ENCODE measurements at places on chromosomes 3 and 15. TPM values are rescaled to one million over a fixed set of nuclear protein-coding genes. Genes with fewer than 3 reads are reported as not detected.
A peak's percentile ranks its signal among the peaks of the same experiment; 100 is the strongest.

DCLK3 gene
- not detected for polyA plus RNA-seq

DIS3L gene
- polyA plus RNA-seq, result 33.7 TPM

RYR3 gene
- polyA plus RNA-seq, result not detected

ABHD17C gene
- polyA plus RNA-seq, result 0.71 TPM

RTP3 gene
- not detected for polyA plus RNA-seq

C3orf85 gene
- polyA plus RNA-seq, result not detected

CHDH gene
- 1.4 TPM for polyA plus RNA-seq

PDZRN3 gene
- 0.16 TPM for polyA plus RNA-seq

THAP10 gene
- polyA plus RNA-seq, result 5.2 TPM

NTRK3 gene
- not detected for polyA plus RNA-seq

FETUB gene
- polyA plus RNA-seq, result not detected

GRCh38 chr15:94277485-94277884 is 46.1 kb downstream of the MCTP2 start:
- DNase-seq, result no peak

GRCh38 chr3:37198547-37198946 is 24.2 kb upstream of the LRRFIP2 start:
- DNase-seq, result no peak

- no peak for DNase-seq
These were observed 89.9 kb upstream of the MITF start for GRCh38 chr3:69649120-69650065.

- DNase-seq, result no peak
These were observed 325 bp downstream of the ALCAM start for GRCh38 chr3:105367063-105367405.

DNA sequence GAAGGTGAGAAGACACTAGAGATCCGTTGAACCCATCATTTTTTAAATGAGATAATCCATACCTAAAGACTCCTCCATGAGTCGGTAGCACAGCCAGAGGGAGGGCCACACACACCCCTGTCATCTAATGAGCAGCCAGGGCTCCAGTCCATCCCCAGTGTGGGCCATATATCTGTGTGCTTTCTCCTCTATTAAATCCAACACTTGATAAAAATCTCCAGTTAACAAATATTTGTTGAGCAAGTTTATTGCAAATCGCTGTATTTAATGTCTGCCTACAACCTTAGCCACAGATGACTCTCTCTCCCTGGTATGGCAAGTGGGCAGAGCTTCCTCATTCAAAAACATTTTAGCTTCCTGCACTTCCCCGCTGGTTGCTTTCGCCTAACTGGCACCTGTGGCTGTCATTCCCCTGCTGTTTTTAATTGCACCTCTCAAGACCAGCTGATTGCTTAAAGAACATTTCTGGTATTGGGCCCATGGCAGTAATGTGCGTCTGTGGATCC is 82.8 kb downstream of the SMAD3 start:
- no peak for DNase-seq

DNA sequence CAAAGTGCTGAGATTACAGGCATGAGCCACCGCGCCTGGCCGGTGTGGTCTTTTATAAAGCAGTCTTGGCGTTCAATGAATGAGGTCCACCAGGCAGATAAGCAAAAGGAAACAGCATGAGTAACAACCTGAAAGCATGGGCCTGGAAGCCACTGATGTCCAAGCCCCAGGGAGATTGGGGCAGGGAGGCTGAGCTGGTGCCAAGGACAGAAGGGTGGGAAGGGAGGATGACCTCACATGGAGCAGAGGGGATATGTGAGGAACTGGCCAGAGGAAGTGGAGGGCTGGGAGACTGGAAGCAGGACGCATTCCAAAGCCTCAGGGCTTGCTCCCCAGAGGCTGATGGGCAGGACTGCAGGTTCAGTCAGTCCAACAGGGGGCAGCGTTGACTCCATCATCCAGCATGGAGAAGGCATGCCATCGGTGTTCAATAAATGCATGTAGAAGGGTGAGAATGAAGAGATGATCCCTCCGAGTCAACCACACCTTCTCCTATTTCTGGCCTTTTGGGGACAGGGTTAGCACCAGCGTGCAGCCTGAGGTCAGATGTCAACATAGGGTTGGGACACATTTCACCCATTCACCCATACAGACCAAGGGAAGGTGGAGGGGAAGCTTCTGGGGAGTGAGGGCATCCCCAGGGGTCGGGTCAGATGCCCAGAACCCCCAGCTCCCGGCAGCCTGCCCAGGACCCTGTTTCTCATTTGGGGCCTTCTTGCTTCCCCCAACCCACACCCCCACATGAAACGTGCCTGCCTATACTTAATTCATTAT is 14.8 kb downstream of the MYL3 start:
- no peak for DNase-seq

DNA sequence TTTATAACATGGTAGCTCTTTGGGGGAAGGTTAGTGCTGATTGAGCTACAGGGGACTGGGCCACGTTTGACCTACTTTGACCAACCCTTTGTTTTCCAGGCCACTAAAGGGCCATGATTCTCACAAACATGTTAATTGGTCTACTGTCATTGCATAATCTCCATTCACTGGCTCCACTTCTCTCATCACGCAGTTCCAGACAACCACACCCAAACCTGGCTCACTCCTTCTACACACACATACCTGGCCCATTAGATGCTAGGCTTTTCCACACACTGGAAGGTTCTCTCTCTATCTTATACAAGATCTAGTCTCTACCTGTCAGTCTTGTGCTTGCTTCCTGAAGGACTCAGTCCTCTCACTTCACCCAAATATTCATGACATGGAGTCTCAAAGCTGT is 15.9 kb downstream of the TGM5 start:
- no peak for DNase-seq

DNA sequence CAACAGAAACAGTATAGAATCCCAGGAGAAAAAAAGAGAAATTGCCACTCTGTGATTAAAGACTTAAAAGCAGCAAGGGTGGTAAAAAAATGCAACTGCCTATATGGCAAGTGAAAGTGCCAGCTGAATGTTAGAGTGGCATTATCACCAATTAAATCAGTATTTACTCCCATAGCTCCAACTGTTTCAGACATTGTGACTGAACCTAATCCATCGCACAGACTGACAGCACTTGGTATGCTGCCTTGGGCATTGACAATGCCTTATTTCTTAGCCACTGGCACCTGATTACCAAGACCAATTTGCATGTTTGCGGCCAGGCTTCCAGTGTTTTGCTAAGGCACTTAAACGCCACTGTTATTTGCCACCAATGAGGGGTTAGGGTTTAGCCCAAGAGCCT is 201.9 kb upstream of the NECTIN3 start:
- DNase-seq, result no peak

DNA sequence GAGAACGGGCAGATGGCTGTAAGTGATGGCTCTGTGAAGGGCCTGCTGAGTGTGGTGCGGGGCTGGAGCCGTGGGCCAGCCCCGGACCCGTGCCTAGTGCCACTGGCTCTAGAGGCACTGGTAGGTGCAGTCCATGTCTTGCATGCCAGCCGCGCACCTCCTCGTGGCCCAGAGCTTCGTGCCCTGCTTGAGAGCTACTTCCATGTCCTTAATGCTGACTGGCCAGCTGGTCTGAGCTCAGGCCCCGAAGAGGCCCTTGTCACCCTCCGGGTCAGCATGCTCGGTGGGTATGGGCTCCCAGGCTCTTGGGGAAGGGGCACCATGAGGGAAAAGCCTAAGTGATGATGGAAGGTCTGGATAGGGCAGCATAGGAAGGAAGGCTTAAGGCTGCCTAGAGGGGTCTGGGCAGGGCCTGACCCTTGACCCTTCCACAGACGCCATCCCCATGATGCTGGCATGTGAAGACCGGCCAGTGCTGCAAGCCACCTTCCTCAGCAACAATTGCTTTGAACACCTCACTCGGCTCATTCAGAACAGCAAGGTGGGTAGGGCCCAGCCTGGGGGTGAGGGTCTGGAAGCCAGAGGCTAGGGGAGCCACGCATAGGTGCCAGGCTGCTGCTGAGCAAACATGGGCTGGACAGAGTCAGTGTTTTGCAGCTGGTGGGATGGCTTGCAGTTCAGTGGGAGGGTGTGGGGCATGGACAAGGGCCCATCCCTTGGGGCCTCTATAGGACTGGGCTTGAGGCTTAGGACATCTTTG is 12.1 kb downstream of the NBEAL2 start:
- no peak for DNase-seq

GRCh38 chr3:64008487-64009351 is 14.6 kb downstream of the PSMD6 start:
- no peak for DNase-seq

- DNase-seq, result no peak
These were observed 153.8 kb downstream of the SPATA16 start for GRCh38 chr3:172987273-172987672.

- DNase-seq, result no peak
These were observed 3.2 kb downstream of the MAP2K1 start for GRCh38 chr15:66389859-66390381.

DNA sequence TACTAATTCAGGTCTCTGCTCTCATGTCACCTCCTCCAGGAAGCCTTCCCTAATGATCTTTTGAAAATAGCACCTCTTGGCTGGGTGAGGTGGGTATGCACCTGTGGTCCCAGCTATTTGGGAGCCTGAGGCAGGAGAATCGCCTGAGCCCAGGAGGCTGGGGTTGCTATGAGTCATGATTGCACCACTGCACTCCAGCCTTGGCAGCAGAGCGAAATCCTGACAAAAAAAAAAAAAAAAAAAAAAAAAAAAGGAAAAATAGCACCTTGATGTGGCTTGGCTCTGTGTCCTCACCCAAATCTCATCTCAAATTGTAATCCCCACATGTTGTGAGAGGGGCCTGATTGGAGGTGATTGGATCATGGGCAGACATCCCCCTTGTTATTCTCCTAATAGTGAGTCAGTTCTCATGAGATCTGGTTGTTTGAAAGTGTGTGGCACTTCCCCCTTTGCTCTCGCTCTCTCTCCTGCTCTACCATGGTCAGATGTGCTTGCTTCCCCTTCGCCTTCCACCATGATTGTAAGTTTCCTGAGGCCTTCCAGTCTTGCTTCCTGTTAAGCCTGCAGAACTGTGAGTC is 11.2 kb upstream of the RNU6-1 start:
- DNase-seq, result peak; percentile 52

DNA sequence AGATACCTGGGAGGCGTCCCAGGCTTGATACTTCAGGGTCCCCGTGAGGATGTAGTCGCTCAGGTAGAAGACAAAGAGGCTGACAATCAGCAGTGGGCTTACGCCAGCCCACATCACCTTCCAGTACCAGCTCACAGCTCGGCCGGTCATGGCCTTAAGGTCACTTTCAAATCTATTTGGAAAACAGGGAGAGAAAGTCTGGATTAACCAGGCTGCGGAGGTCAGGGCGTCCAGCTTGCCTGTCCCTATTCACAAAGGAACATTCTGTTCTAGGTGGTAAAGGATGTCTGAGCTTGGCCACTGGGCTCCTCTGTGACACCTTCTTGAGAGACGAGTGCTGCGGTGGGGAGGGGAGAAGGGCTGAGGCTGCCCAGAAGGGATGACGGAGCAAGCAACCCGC is 36.5 kb downstream of the SLC6A20 start:
- DNase-seq, result no peak

- no peak for DNase-seq
These were observed 89.9 kb upstream of the DCBLD2 start for GRCh38 chr3:98991393-98991792.

DNA sequence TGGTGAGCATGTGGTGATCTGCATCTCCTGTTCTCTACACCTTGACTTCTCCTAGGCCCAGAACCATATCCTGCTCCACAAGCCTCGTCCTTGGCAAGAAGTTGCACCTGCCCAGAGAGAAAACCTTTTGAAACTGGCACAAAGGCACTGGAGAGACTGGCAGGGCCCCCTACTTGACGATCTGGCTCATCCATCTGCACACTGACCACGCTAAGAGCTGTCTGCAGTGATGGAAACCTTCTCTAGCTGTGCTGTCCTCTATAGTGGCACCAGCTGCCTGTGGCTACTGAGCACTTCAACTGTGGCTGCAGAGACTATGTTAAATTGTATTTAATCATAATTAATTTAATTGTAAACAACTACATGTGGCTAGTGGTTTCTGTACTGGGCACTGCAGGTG is 26.2 kb upstream of the SRP14 start:
- no peak for DNase-seq

DNA sequence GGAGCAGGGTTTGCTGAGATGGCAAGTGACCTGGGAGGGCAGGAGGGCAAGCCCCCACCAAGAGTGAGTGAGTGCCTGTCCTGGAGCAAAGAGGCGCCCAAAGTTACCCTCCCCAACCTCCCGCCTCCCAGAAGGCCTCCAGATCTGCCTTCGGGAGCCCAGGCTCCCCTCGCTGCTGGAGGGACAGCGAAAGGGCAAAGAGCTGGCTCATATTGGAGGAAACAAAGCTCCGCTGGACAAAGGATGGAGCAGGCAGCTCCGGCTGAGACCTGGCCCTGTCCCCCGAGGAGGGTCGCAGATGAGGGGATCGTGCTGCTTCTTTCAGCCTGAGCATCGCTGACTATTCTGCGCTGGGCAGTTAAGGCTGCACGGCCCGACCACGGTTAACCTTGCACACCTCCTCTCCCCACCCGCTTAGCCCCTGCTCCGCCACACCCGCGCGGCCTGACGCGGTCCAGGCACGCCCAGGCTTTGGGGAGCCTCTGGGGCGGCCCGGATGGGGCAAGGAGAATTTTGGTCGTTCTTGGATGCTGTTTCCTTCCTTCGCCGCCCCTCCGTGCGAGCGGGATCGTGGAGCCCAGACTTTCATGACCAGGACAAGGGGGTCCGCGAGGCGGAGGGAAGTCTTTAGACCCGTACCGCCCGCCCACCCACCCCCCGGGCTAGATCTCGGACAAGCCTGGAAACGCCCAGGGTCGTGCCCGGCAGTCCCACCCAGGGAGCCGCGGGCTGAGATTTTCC is 651 bp downstream of the PLCD1 start:
- DNase-seq, result no peak

DNA sequence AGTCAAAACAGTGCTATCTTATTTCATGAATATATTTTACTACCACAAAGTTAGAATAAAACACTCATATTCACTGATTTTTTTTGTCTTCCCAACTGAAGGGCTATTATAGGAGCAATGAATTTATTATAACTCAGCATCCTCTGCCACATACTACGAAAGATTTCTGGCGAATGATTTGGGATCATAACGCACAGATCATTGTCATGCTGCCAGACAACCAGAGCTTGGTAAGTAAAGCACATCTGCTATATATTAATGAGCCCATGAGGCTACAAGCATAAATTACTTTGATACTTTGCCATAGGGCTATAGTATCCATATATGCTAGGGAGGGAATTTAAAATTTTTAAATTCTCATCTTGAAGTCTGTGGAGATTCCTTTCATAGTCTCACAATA is 95.9 kb downstream of the FEZF2 start:
- DNase-seq, result no peak

- no peak for DNase-seq
These were observed 161.4 kb downstream of the WNT7A start for GRCh38 chr3:13718436-13718835.

- no peak for DNase-seq
These were observed 104.6 kb downstream of the ATP1B3 start for GRCh38 chr3:141981084-141981483.

DNA sequence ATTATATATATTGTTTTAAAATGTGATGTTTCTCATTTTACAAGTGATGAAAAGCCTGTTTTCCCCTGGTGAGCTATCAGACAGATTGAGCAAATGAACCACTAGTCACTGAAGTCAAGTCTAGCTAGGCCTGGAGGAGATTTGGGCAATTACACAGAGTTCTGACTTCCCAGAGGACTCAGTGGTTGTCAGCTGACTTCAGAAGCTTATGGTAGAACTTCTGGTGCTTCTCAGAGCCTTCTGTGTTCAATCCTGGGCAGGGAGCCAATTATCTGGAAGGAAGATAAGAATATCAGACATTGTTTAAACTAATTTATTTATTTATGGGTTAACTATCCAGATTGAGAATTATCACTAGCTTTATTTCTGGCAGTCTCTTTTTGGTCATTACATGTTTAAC is 37.7 kb upstream of the NAALADL2 start:
- DNase-seq, result no peak

All from GM12878 (cell line).